Activated CD4-positive, alpha-beta T cell treated with anti-CD3 and anti-CD28 coated beads, Interleukin-2, amount 50 U/mL, for 24 hours (primary cell): ENCODE measurements at places on chromosomes 12 and 14.

- DNase-seq: no peak
Measured at GRCh38 chr12:45509187-45509586, 220.3 kb upstream of the ARID2 start.

DNA sequence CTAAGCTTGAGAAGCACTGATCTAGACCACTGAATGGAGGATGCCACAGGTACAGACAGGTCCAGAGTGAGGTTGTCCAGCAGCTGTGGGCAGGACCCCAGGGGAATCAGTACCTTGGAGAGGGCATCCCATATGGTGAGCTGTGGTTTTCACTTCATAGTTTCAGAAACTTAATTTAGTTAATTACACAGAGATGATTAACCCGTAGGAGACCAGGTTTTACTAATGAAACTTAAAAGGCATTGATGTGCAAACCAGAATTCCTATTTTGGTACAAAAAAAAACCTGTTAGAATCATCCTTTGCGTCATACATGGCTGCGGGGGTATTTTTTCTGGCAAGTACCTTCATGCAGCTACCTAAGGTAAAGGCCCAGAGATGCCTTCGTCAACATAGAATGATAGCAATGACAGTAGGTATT is 159.3 kb downstream of the DACT1 start:
- no peak for DNase-seq

DNA sequence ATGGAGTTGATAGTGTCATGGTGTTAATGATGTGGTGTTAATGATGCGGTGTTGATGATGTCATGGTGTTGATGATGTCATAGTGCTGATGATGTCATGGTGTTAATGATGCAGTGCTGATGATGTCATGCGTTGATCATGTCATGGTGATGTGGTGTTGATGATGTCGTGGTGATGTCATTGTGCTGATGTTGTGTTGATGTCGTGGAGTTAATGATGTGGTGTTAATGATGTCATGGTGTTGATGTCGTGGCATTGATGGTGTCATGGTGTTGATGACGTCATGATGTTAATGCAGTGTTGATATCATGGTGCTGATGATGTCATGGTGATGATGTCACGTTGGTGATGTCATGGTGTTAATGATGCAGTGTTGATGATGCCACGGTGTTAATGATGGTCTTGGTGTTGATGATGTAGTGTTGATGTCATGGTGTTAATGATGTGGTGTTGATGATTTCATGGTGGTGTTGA is 49.1 kb upstream of the RIMBP2 start:
- DNase-seq: no peak

GRCh38 chr14:104388011-104388521 is 191.5 kb upstream of the C14orf180 start:
- DNase-seq: no peak

- DNase-seq: no peak
Measured at GRCh38 chr14:71588028-71588427, 344.2 kb upstream of the RGS6 start.

GRCh38 chr14:96067985-96068930 is 29.1 kb downstream of the C14orf132 start:
- no peak for DNase-seq
